ENCODE measurements at places on chromosomes 16 and 17.
A peak's percentile ranks its signal among the peaks of the same experiment; 100 is the strongest.

DNA sequence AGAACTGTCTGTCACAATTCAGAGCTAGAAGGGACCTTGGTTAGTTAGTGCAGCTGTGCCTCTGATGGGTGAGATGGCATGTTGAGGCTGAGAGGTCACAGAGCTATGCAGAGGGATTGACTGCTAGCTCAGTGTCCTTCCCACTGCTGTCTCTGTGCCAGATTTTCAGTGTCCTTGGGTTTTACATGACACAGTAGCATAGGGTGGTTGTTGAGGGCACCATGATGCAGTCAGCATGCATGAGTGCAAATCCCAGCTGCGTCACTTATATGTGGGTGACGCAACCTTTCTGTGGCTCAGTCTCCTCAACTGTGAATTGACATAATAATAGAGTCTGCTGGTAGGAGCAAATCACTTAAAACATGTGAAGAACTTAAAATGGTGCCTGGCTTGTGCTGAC is 2.7 kb downstream of the MT1A start:
- DNase-seq: no peak

DNA sequence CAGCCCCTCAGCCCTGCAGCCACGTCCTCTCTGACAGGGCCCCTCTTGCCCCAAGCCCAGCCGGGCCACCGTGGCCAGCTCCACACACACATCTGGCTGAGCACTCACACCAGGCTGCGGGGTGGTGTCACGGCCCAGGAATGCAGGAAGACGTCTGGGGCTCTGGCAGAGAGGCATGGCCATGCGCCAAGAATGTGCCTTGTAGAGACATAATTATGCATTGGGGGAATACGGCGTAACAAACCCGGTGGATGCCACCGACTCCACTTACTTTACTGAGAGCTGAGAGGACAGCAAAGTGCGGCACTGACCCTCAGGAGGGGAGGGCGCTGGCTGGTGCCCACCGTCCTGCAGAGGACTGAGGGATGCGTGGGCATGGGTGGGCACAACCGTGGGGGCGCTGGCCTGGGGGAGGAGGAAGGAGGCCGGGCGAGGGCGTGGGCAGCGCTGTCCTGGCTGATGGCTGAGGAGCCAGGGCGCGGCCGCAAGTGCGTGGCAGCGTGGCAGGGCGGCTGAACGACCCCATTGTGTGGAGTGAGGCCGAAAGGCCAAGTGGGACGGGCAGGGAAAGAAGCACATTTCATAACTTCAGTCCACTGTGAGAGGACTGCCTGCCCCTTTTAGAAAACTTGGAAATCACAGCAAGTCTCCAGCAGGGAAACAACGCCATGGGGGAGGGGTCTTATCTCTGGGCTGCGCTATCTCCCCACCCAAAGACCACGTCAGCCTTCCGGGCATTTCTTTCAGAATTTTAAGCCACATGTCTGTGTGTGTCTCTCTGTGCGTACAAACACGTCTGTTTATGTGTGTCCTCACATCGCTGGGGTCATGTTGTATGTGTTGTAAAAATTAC is 30.6 kb downstream of the METRNL start:
- no peak for DNase-seq

DNA sequence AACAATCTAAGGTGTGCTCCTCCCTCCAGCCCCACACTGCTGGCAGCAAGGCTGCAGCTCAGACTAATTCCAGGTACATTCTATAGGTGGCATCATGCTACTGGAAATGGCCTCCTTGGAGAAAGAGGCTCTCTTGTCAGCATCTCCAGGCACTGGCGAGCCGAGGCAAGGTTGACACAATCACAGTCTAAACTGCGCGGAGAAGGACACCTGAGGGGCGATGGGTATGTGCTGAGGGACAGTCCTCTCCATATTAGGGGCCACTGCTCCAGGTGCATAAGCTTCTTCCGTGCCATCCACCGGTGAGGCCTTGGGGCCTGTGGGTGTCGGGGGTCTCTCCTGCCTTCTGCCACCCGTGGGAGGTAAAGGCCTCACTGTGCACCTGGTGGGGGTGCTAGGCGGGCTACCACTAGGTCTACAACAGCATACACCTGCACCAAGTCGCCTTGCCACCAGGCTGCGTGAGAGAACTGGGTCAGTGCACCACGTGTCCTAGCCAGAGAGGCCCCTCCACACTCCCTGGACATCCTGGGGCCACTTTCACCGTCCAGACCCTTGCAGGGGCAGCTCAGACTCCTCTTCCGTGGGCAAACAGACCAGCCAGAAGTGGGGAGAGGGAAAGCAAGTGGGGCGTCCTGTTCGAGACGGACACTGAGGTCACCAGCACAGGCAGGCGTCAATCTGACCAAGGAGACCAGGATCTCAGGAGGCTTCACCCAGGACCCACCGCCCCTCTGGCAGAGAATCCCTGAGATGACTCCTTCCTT is 12.1 kb upstream of the CBX8 start:
- peak; percentile 47 for DNase-seq

DNA sequence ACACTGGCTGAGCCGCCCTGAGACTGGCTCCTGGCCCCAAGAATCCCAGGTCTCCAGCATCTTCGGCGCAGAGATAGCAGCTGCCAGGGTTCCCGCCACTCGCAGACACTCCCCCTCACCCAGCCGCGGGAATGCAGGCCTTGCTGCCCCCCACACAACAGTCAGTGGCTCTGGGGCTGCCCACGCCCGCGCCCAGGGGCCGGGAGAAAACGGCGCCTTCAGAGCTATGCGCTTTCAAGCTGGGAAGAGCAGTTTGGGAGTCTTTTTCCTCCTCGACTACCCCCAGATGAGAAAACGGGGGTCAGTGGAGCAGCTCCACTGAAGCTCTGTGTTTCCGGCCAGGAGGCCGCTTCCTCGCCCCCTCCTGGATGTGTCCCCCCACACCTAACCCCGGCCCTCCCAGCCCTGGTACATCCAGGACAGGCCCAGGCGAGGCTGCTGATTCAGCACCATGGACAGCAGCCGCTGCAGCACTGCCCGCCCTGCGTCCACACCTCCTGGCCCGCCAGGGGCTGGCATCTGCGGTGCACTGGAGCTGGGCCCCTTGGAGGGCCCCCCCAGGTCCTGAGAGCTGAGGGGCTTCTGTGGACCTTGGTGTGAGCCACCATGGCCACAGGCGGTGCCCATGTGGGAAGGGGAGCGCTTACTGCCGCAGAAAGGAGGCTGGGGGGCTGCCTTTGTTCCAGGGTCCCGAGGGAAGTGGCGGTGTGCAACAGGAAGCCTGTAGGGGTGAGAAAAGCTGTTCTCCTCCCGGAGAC is 35.7 kb downstream of the CACNA1H start:
- peak; percentile 26 for DNase-seq

GRCh38 chr17:45270828-45271418 is 9.0 kb upstream of the SPATA32 start:
- DNase-seq: peak; percentile 60

DNA sequence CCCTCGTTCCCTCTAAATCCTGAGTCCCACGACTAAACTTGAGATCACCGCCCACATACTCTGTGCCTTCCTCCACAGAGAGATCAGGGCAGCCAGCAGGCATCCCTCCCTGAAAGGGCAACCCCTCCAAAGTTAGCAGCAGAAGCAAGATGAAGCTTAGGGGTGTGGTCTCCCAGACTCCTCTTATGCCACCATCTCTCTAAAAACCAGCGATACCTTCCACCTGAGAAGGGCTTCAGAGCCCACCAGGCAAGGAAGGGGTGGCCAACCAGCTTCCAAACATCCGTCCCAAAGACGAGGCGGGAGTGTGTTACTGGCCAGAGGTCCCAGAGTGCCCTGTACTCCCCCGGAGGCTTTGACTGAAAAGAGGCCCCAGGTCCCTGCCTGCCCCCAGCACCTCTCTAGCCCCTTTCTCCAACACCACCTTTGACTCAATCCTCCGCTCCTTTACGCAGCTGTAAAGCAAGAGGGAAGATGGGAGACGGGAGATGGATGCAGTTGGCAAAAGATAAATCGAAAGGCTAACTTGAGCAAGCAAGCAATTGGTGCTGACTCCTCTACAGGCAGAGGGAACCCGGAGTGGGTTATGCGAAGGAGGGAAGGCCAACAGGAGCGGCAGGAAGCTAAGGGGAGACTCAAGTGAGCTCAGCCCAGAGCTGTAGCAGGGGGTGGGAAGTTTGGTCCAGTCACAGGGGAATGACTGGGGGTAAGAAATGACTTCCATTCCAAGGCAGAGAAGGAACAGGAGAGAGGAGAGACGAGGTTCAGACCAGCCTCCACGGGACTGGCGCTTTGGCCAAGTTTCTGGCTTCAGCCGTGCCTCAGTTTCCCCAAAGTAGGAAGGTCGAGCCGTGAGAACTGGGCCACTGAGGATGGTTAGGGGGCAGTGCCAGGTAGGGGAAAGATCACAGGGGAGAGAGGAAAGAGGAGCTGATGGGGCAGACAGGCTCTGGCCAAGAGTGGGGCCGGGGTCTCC is 1.0 kb downstream of the ST3GAL2 start:
- DNase-seq: no peak

- no peak for DNase-seq
Observed at GRCh38 chr17:50550661-50551432, 3.9 kb downstream of the SPATA20 start.

DNA sequence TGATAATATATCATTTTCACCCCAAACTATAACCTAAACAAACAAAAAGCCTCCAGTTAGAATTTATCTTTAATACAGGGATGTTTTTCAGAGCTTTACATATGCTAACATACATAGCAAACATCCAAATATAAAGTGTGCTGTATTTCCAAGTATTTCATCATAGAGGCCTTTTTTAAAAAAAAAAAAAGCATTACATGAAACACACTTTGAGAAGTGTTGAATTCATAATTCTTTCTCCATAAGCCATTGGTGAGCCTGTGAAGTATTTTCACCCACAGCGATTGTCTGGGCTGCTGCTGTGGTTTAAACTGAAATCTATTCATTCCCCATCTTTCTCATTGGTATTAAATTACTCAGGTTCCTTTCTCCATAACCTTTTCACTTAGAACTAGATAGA is 503.4 kb upstream of the CDH8 start:
- DNase-seq: no peak

DNA sequence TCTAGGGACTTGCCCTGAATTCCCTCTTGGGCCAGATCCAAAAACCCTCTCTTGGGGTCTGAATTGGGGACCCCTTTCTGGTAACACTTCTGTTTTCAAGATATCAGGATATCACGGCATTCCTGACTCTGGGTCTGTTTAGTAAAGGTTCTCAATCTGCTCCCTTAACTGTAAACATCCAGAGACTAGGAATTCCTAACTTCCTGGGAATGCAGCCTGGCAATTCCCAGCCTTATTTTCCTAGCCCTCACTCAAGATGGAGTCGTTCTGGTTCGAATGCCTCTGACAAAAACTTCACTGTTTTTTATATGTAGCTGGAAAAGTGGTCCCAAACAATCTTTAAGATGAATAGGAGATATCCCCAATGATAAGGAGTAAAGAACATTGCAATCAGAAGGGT is 141.6 kb upstream of the XYLT1 start:
- no peak for DNase-seq

Measured in CD4-positive, alpha-beta T cell treated with Interleukin-17A for 1 hour (primary cell).